Skeletal muscle cell (primary cell): ENCODE measurements at places on chromosomes 1 and 21.

- DNase-seq, result no peak
These were observed 143.3 kb upstream of the JUN start for GRCh38 chr1:58927041-58927721.

DNA sequence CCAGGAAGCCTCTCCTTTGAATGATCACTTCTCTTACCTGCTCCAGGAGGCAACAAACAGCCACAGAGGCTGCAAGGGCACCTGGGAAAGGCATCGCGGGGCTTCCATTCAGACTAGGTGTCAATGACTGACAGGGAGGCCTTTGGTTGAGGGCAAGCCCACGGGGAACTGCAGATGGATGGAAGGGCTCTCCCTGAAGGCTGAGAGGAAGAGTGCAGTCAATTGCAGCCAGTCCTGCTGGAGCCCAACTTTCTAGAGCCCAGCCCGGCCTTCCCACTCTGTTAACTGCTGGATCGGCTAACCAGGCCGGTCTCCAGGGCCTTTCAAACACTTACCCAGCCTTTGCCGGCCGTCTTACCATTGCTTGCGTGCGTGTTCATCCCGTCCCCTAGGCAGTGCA is 89.3 kb downstream of the LACTBL1 start:
- no peak for DNase-seq

DNA sequence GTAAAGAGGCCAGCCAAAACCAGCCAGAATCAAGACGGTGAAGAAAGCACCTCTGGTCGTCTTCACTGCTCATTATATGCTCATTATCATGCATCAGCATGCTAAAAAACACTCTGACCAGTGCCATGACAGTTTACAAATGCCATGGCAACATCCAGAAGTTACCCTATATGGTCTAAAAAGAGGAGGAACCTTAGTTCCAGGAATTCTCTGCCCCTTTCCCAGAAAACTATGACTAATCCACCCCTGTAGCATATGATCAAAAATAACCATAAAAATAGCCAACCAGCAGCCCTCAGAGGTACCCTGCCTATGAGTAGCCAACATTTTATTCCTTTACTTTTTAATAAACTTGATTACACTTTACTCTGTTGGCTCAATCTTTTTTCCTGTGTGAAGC is 34.2 kb upstream of the PBX1 start:
- no peak for DNase-seq

DNA sequence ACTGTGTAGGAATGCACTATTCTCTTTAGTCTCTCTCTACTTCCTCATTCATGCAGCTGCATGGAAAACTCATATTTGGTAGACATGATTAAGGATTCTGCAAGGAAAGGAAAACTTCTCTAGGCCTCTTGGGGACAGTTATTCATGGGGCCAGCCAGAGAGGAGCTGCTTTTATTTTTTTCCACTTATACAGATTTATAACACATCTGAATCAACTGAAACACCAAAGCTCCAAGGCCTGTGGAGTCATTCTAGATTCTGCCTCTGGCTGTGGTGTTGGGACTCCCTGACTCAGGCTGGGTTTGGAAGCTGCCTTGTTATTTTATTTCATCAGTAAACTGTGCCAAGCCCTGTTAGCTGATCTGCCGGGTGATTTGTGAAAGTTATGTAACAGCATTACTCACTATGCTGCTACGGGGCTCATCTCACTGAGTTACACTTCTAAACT is 83.9 kb upstream of the EDEM3 start:
- DNase-seq, result peak; percentile 96

- DNase-seq, result no peak
These were observed 1.2 kb upstream of the CPT2 start for GRCh38 chr1:53195246-53196016.

- no peak for DNase-seq
These were observed 26.6 kb downstream of the A3GALT2 start for GRCh38 chr1:33294071-33295010.

DNA sequence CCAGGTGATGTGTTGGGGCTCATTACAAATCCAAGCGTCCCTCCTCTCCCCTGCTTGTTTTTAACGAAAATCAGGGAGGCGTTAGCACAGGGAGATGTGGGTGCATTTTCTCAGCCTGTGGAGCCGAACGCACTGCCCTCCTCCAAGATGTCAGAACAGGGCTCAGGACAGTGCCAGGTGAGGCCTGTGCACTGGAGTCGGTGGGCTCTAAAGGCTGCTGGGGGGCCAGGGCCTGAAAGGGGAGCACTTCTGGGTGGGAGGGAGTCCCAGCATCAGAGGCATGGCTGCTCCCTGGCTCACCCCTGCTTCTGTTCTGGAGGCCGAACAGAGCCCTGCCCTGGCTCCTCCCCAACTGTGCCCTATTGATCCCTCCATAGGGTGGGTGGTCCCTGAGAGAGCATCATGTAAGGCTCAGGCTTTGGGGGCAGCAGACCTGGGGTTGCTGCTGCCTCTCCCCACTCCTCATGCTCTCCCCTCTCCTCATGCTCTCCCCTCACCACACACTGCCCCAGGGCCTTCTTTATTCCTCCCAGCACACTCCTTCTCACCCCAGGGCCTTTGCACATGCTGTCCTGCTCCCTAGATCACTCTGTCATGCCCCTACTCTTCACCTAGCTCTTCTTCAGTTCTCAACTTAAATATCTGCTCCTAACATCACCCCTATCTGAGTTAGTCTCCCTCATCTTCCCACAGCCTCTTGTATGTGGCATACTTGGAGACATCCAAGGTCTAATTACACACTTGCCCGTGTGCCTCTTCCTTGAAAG is 725.2 kb downstream of the PTPRU start:
- DNase-seq, result no peak

DNA sequence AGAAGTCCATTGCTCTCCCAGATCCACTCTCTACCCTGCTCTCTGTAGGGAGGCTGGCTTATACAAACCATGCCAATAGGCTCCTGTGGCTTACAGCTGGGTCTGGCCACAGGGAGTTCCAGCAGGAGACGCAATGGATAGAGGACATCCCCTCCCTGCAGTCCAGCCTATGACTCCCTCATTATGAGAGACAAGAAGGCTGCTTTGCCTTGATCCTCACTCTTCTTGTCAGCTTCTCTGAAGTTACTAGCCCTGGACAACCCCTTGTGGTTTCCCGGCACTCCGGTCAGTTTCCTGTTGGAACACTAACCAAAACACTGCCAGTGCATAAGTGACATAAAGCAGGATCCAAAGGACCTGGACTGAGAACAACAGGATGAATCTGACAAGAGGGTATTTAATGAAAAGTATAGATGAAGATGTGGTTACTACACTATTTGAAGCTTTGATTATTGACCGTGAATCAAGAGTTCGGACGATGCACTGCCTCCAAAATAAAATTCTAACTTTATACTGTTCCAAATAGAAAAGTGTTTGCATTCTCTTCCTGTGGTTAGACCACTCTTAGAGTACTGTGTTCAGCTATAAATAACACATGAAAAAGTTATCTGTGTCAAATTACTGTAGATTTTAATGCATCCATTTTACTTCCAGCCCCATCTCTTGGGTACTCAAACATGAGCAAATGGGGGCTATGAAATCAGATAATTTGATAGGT is 32.7 kb upstream of the ZNF326 start:
- no peak for DNase-seq

DNA sequence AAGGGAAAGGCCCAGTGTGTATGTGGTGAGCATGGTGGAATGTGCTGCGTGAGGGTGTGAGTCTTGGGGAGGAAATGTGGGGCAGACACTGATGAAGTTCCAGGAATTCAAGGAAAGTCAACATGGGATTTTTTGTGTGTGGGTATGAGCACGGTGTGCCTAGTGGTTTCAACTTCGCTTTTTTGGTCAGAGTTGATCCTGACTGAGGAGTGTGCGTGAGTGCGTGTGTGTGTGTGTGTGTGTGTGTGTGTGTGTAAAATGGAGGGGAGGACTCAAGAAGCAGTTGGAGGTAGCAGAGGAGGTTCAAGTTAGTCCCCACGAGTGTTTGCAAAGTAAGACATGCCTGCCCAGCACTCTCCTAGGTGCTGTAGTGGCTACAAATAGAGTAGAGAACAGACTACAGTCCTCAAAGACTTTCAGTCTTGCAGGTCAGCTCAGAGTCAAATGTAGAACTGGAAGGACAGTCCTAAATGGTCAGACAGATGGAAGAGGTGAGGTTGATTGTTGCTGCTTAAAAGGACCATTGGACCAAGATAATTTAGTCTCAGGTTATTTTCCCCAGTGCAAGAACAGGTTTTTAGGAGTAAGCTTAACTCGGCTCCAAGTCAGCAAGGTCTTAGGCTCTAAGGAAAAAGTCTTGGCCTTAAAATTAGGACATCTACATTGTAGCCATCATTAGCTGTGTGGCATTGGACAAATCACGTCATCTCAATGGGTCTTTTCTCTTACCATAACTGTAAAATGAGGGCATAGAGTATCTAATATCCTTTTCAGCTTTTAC is 25.0 kb downstream of the SLAMF1 start:
- no peak for DNase-seq

DNA sequence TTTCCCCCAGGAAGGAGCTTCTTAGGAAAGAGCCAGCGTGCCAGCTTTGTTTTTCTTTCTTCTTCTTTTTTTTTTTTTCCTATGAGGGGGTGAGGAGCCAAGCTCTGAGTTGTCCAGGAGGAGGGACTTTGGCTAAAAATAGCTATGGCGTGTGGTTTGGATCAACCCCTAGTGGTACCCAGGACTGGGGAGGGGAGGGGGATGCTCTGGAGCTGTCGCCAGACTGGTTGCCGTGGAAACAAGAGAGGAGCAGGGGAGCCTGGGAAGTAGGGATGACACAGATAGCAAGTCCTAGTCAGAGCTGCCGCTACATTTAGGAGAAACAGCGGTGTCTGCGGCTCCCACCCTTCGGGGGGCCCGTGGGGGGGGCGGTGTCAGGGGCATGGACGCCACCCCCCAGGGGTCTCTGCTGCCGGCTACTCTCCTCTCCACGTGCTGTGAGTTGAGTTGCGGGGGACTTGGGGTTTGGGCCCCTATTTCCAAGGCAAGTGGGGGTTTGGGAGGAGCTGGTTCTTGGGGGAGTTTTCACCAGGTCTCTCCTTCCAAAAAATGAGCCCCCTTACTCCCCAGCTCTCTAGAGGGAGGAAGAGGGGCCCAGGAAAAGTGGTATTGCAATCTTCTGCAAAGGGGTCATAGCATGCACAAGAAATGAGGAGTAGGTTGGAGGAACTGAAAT is at the start of gene KCNJ9:
Gene KCNJ9, plus strand, starts transcription at position 278 of the 676 bp plus-strand sequence. CDS start 2,493 bp downstream, outside the sequence.
- no peak for DNase-seq

DNA sequence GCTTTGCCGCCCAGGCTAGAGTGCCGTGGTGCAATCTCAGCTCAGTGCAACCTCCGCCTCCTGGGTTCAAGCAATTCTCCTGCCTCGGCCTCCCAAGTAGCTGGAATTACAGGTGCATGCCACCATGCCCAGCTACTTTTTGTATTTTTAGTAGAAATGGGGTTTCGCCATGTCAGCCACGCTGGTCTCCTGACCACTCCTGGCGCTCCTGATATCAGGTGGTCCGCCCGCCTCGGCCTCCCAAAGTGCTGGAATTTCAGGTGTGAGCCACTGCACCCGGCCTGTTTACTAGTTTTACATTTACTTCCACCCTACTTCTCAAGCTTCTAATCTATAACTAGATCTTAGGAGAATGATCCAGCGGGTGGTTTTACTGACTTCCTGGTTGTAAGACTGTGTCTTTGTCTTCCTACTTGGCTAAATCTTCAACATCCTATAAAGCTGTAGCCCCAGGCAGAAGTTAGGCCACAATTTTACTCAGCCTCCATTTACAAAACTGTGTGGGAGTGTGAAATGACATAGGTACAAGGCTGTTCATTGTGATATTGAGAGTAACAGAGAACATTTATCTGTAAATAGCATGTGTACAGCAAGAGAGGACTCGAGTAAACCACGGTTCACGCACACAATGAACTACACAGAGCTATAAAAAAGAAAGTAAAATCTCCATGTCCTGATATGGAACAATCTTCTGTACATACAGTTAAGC is 9.6 kb upstream of the POU2F1 start:
- DNase-seq, result no peak

GRCh38 chr1:111154021-111154999 is 14.3 kb downstream of the CEPT1 start:
- no peak for DNase-seq

GRCh38 chr1:84913555-84913892 is 20.5 kb upstream of the LPAR3 start:
- peak; percentile 25 for DNase-seq

DNA sequence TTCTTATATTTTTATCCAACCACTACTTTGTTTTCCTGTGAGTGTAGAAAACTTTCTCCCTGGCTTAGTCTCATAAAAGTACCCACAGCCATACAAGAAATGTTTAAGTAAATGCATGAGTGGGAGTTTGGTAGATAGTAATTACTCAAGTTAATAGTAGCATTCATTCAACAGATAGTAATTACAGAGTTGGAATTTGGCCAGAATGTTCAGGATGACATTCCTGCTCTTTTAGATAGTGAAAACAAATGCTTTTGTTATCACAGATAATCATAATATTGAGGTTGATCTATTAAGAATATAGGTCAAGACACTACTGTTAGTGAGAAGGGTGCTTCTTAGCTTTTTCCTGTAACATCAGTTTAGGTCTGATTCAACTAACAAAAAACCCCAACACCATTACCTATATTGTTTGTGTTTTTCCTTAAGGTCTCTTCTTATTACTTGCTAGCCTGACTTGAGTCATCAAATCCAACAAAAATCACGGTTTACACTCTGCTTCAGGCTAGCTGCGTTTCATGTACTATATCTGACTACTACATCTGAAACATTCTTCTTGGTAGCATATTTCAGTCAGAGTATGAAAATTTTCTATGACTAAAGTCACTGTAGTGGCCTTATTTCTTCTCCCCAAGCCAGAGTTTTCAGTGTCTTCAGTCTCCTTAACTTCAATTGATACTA is 163.7 kb downstream of the HS2ST1 start:
- DNase-seq, result no peak

DNA sequence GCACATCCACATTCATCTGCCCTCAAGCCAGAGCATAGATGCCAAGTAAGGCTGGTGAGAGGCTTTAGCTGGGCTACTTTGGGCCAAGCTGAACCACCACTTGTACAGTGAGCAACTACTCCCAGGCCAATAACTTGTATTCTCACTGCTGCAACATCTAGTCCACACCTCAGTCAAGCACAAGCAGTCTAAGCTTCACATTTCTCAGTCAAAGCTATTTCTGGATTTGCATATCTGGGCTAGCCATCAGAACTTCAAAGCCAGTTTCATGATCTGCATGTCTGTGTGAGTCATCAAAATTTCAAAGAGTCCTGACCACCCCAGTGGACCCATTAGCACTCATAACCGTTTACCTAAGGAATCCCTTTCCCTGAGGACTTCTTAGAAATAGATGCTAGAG is 77.7 kb upstream of the DIRAS3 start:
- no peak for DNase-seq

GRCh38 chr1:172390683-172391551 is 29.6 kb upstream of the C1orf105 start:
- DNase-seq, result no peak

DNA sequence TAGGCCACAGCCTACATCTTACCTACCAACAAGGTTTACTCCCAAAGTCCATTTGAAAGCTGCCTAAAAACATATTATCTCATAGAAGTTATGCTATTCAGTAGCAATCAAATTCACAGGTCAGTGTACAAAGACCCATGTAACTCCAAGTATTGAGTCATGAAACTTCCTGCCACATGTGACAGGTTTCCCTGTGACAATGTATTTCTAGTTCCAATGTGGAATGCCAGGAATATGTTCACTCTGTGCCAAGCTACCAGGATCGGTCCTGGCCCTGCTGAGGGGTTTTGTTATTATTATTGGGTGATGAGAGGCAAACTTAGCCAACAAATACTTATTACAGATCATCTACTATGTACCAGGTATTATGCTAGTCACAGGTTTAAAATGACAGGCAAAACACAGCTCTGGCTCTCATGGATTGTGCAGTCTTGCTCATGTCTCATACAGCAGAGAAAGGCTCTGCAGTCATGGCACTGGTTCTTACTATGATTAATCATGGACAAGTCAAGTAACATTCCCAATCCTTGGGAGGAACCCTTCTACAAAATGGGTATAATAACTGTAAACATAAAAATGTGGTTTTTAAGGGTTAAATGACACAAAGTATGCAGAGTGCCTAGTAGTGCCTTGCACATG is 22.5 kb downstream of the DPH5 start:
- no peak for DNase-seq
